ENCODE measurements at places on chromosomes 2 and 18.

GRCh38 chr2:36394804-36395203, 39.2 kb downstream of the CRIM1 start:
- DNase-seq = no peak

DNA sequence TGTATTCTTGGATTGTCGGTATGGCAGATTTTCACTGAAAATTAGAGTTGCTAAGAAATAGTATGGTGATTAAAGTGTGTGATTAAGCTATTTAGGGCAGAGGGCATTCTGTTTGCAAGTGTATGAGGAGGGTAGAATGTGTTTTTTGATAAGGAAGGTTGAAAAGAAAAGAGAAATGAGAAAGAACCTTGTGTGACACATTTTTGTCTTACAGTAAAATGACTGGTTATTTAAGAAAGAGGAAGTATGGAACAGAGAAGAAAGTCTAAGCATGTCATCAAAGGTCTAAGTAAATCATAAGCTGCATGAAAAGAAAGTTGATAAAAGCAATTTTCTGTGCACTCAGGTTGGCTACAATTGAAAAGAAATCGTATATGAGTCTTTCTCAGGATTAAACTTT, 5.2 kb upstream of the RSAD2 start:
- no peak for DNase-seq

- DNase-seq = peak; percentile 9
Measured at GRCh38 chr2:70442301-70443077, 111.1 kb downstream of the TGFA start.

GRCh38 chr2:160388464-160389263, 104.9 kb downstream of the RBMS1 start:
- peak; percentile 61 for DNase-seq

DNA sequence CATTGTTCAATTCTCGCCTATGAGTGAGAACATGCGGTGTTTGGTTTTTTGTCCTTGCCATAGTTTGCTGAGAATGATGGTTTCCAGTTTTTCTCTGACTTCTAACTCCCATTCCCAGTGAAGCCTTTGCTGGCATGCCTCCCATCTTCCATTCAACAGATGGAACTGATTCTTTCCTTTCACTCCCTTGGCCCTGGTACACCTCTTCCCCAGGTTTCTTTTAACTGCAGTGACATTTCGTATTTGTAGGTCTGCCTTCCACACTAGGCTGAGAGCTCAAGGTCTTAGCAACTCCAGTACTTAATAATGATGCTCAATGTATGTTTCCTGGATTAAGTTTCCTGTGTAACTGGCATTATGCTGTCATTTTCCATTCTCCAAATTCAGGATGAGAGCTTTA, 48.5 kb downstream of the GAREM1 start:
- DNase-seq = no peak

DNA sequence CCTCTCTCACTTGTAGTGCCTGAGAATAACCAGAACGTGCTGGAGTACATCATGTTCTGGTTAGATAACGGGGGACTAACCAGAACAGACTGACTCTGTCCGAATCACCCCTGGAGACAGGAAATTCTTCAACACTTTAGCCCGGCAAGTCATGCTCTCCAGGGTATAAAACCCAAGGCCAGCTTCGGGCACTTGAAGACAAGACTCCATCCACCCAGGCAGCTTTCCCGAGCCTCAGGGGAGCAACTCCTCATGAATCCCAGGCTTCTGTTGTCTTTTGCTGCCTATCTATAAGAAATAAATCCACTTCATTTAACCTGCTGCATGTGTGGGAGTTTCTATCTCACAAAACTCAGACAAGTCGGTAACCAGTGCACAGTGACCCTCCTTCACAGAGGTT, 99.6 kb downstream of the KCNF1 start:
- DNase-seq = no peak

GRCh38 chr2:150955231-150955630, 306.4 kb downstream of the RBM43 start:
- no peak for DNase-seq

GRCh38 chr2:151776367-151776766, 42.1 kb upstream of the NEB start:
- no peak for DNase-seq

DNA sequence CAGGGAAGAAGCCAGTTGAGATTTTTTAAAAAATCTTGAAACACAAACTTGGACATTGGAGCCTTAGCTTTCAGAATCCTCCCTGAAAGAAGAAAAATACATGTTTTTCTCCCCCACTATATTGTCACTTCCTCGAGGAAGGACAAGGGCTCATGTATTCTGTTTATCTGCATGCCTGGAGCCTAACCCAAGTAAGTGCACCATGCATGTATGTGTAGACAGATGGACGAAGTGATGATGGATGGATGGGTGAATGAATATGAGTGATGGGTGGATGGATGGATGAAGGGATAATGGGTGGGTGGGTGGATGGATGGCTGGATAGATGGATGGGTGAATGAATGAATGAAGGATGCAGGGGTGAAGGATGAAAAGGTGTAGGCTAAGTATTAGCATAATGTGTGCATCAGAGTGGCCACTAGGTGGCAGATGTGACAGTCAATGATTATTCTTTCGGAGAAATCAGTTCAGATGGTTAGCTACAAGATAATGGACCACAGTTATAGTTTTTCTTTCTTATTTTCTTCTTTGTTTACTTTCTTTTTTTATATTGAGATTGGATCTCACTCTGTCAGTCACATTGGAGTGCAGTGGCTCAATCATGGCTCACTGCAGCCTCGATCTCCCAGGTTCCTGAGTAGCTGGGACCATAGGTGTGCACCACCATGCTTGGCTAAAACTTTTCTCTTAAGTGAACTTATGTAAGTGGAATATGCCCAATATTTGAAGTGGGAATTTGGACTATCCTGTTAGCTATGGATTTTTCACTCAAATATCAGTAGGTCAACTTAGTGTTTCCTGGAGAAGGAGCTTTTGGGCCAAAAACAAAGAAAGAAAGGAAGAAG, 18.5 kb upstream of the CCDC93 start:
- DNase-seq = peak; percentile 45

GRCh38 chr2:96528700-96529375, 7.7 kb upstream of the ARID5A start:
- no peak for DNase-seq

GRCh38 chr2:212953170-212953920, 198.1 kb downstream of the IKZF2 start:
- no peak for DNase-seq

DNA sequence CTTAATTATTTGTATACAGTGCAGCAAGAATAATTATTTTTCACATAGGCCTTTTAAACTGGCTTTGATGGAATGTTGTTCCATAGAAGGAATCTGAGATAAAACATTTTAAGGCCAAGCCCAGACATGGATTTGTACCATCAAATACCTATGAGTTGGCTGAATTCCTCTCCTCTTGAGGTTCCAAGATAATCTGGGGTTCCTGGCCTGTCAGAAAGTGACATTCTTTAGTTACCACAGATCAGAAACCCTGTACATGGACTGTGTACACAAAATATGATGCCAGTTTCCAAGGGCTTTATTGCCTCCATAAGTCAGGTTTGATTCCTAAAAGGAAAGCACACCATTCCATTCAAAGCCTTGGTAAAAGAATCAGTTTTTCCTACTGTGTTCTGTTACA, 1256.7 kb upstream of the NRXN1 start:
- no peak for DNase-seq

All from AG10803 (cell line).